ENCODE measurements at places on chromosomes 1 and 21.

DNA sequence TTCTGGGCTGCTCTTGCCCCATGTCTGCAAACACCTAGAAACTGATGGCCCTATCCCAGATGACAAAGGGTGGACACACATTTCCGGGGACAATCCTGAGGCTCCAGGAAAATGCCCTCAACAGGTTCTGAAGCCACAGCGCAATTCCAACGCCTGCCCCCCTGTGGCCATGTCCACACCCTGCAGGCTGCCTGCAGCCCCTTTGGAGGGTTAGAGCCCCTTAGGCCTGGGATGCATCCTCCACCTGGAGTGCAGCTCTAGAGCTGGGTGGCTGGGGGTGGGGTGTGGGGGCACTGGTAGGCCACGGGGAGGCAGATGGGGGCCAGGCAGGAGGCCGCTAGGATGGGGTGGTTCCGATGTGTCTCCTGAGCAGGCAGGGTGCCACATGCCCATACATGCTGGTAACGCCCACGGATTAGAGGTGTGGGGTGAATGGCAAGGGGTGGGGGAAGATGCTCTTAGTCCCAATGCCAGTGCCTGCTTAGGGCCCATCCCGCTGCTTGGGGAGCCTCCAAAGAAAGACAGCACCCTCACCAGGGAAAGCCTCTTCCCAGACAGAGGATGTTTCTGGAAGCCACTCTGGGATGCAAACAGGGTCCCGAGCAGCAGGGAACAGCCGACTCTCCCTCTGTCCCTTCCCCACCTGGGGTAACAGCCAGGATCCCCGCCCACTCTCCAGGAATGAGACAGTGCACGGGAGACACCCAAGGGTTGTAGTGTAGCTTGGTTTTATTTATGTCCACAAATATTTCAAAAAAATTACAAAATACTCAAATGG, 34.0 kb downstream of the SLC45A1 start:
- no peak for DNase-seq

DNA sequence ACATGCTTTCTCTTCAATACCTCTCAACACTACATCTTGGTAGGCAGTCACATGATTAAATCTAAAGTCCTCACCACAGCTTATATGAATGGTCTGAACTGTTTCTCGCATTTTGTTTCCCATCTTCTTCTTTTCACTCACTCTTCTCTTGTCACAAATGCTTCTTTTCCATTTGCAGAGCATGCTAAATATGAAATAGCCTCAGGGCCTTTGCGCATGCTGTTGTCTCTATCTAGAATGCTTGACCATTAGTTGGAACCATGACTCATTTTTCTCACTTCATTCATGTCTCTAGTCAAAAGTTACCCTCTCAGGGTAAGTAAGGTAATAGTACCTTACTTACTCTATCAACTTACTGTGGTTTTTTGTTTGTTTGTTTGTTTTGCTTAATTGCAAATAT, 239.7 kb downstream of the PTPRC start:
- DNase-seq = no peak

DNA sequence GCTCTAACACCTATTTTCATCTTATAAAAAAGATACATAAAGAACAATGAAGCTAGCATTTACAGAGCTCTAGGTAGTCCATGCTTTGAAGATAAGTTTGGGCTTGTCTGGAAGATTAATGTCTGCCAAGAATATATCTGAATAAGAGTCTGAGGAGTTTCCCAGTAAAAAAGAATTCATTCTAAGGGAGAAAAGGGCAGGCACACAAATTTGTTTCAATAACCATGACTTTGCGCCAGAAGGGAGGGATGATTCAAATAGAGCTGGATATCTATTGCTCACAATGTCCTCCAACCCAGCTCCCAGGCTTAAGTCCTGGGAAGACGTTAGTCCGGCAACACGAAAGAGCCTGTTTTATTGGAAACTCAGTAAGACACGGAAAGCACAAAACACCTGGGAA, 9.7 kb upstream of the TTLL7 start:
- DNase-seq = no peak

- DNase-seq = no peak
These were observed 90.4 kb upstream of the EDN2 start for GRCh38 chr1:41574842-41575241.

- DNase-seq = no peak
These were observed 605 bp downstream of the RGS4 start for GRCh38 chr1:163069655-163070277.

GRCh38 chr1:205343431-205344065, 13.2 kb downstream of the KLHDC8A start:
- no peak for DNase-seq

GRCh38 chr1:89837510-89837909, 16.7 kb downstream of the LRRC8D start:
- DNase-seq = no peak

- no peak for DNase-seq
These were observed 3.8 kb upstream of the PIGC start for GRCh38 chr1:172447641-172448040.
